M059J (cell line): ENCODE measurements at places on chromosomes 5 and 9. TPM values are rescaled to one million over a fixed set of nuclear protein-coding genes. Genes with fewer than 3 reads are reported as not detected.

GRCh38 chr9:94700445-94700844 lies 26.1 kb upstream of the AOPEP start:
- DNase-seq: no peak

PRSS3 gene
- total RNA-seq: 0.74 and 3.1 TPM in 2 replicates

PPP6C gene
- 63.9 and 67.0 TPM in 2 replicates for total RNA-seq

DNA sequence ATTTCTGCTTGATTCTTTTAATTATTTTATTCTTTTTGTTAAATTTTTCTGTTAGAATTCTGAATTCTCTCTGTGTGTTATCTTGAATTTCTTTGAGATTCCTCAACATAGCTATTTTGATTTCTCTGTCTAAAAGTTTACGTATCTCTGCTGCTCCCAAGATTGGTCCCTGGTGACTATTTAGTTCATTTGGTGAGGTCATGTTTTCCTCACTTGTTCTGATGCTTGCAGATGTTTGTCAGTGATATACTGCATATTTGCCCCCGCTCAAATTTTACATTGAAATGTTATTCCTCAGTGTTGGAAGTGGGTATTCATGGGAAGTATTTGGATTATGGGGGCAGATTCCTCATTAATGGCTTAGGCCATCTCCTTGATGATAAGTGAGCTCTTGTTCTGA lies 105.3 kb downstream of the PRDM9 start:
- DNase-seq: no peak

- no peak for DNase-seq
Measured at GRCh38 chr5:124088289-124089032, 576.5 kb downstream of the CSNK1G3 start.

DNA sequence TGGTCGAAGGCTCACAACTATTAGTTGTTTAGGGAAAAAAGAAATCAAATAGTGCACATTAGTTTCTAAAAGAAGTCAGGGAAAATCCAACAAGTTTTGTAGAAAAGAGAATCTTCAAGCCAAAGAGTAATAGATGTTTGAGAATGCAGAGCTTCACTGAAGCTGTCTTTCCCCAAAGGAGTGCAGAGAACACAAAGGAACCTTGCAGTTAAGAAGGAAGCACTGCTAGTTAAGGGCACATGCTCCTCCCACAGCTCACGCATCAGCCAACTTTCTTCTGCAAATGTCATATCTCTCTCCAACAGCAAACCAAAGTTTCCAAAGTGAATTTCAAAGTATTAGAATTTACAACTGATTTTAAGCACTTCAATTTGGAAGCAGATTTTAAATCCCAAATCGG lies 116.4 kb upstream of the FST start:
- DNase-seq: no peak

DNA sequence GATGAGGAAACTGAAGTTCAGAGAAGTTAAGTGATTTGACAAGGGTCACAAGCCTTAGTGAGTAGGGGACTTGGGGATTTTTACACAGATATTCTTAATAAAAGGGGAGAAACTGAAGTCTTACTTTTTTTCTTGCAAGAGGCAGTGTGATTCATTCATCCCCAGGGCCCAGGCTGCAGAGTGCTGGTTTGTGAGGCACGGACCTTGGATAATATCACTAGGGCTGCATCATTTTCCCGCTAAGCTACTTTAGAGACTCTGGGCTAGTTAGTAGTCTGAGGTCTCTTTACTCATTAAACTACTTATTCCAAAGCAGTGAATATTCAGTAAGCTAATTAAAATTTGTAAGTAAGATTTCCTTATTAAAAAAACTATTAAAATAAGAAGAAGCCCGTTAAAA lies 195.0 kb downstream of the PBX3 start:
- DNase-seq: no peak

PPP3R2 gene
- not detected in 2 replicates for total RNA-seq

ACSL6 gene
- total RNA-seq: not detected in 2 replicates

TMEM215 gene
- not detected in 2 replicates for total RNA-seq

TTLL11 gene
- 3.9 and 4.7 TPM in 2 replicates for total RNA-seq

LCP2 gene
- 0.69 TPM in 1 of 2 replicates, not detected in the other for total RNA-seq

SAXO1 gene
- total RNA-seq: 0.10 TPM in 1 of 2 replicates, not detected in the other

DNA sequence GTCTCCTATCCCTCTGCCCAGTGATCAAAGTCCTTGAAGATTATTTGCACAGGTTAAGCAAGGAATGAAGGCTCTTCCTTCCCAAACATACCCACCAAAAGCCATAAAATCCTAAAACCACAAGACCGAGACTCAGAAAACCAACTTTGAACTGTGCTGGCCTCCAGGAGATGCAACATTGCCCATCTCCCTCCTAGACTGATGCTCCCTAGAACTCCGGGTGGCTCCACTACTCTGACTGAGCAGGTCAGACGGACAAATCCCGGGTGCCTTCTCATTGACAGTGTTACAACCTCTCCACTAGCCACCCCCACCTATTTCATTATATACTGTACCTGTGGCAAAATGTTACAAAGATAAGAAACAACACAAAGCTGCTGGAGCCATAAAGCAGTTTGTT lies 110.1 kb downstream of the FANCC start:
- no peak for DNase-seq

GRCh38 chr5:7473668-7474215 lies 77.8 kb downstream of the ADCY2 start:
- DNase-seq: no peak

DNA sequence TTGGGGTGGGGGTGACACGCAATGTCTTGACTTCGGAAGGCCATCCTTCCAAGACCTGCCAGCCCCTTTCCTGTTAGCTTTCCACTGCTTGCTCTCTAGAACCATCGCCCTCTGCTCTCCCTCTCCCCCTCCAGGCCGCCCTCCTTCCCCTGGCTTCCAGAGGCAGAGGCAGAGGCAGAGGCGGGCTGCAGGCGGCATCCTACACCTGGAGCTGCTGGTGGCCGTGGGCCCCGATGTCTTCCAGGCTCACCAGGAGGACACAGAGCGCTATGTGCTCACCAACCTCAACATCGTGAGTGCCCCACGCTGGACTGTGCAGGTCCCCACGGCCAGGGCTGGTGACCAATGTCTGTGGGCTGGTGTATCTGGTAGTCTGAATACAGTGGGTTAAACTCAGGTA lies 2.0 kb downstream of the ADAMTS13 start:
- DNase-seq: no peak

- no peak for DNase-seq
Measured at GRCh38 chr5:133698646-133699526, 86.5 kb upstream of the FSTL4 start.

PCDHGB2 gene
- 0.25 and 0.57 TPM in 2 replicates for total RNA-seq
